Activated CD4-positive, alpha-beta T cell treated with anti-CD3 and anti-CD28 coated beads, Interleukin-2, amount 50 U/mL, for 4 hours (primary cell): ENCODE measurements at places on chromosomes 16 and 17.
A peak's percentile ranks its signal among the peaks of the same experiment; 100 is the strongest.

GRCh38 chr16:75471723-75472633, 7.5 kb upstream of the TMEM170A start:
- peak; percentile 21 for DNase-seq

DNA sequence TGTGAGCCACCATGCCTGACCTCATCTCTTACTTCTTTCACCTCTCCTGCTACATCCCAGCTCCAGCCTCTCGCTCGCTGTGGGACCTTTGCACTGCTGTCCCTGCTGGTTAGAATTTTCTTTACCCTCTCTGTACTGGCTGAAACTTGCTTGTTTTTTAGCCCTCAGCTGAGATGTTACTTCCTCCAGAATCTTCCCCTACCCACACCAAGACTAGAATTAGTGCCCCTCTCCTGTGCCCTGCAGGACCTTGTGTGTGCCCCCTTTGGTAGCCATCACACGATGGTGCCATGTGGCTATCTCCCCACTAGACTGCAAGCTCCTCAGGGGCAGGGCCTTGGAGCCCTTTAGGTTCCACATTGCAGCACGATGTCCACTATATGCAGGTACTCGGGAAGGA, 84.1 kb downstream of the AIPL1 start:
- DNase-seq: no peak

DNA sequence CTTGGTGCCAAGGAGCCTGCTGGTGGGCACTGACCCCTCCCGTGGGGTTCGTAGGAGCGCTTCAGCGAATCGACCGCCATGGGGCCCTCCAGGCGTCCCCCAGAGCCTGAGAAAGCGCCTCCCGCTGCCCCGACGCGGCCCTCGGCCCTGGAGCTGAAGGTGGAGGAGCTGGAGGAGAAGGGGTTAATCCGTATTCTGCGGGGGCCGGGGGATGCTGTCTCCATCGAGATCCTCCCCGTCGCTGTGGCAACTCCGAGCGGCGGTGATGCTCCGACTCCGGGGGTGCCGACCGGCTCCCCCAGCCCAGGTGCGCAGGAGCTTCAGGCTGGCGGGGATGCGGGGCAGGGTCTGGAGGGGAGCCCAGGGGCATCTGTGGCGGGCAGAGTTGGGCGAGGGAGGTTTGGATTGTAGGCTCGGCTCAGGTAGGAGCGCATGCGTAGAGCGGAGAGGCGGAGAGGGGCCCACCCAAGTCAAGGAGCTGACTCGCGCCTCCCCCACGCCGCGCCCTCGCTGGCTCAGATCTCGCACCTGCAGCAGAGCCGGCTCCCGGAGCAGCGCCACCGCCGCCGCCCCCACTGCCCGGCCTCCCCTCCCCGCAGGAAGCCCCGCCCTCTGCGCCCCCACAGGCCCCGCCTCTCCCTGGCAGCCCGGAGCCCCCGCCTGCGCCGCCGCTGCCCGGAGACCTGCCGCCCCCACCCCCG, 19.8 kb downstream of the FMNL1 start:
- DNase-seq: no peak

DNA sequence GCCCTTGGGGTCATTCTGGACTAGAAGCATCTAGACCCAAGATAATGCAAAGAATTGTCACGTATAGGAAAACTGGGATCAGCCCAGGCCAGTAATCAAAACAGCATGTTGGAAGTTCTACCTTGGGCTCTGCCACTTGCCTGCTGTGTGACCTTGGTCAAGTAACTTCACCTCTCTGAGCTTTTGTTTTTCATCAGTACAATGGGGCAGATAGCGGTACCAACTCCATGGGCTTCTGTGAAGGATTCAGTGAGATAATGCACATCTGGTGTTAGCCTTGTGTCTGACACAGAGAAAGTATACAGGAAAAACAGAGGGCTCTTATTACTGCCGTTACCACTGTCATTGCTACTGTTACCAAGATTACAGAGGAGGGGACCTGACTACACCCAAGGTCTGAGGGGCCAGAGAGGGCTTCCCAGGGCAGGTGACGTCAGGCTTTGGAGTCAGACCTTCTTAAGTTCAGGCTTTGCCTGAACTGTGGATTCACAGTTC, 24.6 kb downstream of the CMIP start:
- no peak for DNase-seq

GRCh38 chr16:50272111-50272571, 5.8 kb downstream of the ADCY7 start:
- DNase-seq: no peak

DNA sequence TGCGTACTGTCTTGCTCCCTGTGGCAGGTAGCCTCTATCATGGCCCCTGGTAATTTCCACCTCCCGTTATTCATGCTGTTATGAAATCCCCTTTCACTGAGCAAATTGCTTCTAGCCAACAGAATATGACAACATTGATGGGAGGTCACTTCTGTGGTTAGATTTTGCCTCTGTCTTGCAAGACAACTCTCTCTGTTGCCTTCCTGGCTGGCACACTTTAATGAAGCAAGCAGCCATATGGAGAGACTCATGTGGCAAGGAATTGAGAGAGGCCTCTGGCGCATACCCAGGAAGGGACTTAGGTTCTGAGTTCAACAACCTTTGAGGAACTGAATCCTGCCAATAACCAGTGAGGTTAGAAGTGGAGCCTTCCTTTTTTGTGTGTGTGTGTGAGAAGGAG, 51.8 kb upstream of the GPRC5B start:
- DNase-seq: no peak

DNA sequence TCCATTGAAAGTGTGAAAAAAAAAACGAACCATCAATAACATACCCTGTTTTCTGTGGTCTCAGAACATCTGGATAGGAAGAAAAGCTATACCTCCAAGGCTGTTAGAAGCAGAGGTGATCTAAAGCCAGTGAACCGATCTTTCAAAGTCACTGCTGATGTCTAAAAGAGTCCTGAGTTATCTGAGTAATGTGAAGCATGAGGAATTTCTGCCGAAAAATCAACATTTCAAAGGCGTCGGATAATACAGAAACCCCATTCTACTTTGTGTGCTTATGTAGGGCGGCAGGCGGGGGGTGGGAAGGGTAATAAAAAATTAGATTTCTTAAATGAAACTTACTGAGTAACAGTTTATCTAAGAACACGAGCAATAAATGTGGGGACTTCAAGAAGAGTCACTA, 3.9 kb downstream of the XYLT1 start:
- DNase-seq: no peak

- no peak for DNase-seq
Measured at GRCh38 chr16:89863741-89864526, 9.5 kb upstream of the TCF25 start.

DNA sequence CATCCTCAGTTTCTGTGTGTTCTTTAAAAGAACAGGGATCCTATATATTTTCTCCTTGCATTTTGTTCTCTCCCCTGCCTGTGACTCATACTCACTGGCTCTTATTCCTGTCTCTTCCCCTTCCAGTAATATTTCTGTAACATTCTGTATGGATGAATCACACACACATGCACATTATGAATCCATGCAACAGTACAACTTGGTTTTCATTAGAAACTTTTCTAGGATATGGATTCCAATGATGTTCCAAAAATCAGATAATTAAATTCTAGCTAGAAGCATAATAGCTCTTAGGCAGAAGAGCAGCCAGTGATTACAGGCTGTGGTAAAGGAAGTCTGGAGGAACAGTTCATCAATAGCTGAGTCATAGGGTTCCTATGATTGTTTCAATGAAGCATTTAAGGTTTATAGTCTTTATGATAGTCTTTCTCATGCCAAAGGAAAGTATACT, 119.6 kb upstream of the PMFBP1 start:
- no peak for DNase-seq

- DNase-seq: no peak
Measured at GRCh38 chr17:77356109-77356689, 215.4 kb downstream of the SEC14L1 start.

DNA sequence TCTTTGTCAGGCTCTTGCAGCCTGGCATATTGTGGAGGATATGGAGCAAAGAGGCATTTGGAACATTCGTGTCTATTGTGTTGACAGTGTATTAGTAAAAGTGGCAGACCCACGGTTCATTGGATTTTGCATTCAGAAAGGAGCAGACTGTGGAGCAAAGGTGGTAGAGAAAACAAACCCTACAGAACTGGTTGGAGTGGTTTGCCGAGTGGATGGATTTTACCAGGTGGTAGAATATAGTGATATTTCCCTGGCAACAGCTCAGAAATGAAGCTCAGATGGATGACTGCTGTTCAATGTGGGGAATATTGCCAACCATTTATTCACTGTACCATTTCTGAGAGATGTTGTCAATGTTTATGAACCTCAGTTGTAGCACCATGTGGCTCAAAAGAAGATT, 44.5 kb downstream of the EFCAB13 start:
- DNase-seq: no peak

- no peak for DNase-seq
Measured at GRCh38 chr17:64388961-64389565, 1.6 kb downstream of the PECAM1 start.

DNA sequence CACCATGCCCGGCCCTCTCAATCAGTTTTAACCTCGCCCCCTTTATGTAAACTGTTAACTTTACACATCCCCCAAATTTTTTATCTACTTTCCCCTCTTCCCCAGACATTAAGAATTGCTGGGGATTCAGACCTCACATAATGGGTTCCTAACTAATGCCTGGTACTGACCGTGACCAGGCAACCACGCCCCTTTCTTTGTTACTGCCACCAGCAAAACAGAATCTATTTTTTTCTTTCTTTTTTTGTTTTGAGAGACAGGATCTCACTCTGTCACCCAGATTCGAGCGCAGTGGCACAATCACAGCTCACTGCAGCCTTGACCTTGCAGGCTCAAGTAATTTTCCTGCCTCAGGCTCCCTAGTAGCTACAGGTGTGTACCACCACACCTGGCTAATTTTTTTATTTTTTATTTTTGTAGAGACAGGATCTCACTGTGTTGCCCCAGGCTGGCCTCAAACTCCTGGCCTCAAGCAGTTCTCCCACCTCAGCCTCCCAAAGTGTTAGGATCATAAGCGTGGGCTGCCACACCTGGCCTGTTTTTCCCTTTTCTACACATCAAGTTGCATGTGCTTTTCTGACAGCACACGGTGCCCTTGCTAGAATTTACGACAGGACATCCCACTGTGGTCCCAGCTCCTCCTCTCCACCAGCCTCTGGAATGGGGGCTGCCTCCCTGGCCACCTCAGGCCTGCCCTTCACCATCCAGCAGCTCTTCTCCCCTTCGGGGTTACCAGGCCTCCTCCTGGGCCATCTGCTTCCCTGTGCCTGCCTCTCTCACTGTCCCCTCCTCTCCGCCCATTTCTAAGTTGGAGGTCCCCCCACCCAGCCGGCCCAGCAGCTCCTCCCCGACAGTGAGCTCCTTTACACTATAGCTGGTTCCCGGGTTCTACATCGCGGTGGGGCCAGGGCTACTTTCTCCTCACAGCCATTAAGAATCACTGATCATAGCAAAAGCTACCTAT, 10.8 kb downstream of the CPNE2 start:
- no peak for DNase-seq

DNA sequence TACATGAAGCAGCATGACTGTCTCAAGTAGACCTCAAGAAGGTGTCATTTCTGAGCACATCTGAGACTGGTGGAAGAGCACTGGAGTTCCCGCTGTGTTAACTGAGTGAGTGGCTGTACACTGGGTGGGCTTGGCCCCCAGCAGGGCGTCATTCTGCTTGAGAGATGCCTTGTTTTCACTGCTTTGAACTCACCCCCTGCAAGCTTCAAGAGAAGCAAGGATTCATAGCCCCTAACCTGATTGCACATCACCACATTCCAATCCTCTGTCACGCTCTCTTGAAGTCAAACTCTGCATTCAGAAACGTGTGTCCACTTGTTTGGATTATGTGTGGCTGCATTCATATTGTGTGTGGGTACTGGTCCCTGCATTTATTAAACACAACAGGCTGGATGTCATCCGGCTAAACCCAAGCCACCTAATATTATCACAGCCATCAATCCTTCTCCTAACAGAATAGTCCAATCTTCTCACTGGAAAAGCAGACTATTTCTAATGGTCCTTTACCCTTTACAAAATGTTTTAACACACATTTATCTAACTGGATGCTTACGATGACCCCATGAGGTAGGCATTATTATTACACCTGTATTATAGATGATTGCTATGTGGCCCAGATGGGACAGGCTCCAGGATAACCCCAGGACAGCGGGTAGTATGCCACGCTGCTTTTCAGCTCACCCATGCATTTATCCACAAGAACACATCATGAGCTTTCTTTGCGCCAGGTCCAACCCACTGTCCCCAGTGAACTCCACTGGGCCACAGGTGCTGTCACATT, 76.3 kb downstream of the USP31 start:
- no peak for DNase-seq

DNA sequence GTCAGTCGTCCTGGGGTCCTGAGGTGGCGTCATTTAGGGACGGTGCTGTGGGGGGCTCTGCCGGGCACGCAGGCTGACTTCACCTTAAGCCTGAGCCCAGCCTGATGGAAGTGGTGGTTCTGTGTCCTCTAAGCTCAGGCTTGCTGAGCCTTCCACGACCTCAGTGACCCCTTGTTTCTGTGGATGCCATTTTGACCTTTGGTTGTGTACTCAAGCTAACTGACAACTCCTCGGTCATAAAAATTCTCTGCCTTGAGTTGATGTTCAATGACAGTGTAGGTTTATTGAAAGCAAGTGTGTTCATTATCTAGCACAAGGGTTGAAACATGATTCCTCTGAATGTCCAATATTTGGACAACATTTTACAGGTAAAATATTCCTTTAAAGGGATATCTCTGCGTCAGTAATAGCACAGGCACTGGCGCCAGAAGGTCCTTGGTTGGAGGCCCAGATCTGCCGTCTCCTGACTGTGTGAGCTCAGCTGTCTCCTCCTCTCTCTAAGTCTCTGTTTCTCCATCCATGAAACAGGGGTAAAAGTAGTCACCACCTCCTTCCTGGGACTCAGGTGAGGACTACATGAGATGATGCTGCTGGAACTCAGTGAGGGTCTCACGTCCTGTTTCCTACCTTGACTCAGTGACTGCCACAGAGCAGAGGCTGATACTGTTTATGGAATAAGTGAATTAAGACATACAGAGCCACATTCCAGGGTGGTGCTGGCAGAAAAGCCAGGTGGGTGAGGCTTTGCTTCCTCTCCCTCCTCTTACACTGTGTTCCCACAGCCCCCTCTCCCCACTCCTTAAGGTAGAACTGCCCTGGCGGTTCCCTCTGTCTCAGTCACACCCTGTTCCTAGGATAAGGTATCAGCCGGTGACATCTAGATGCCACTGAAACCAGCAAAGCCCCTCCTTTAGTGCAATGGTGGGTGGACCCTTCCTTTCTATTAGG, 75.7 kb downstream of the IRF8 start:
- no peak for DNase-seq

- no peak for DNase-seq
Measured at GRCh38 chr16:88632587-88632930, 5.8 kb upstream of the IL17C start.
